Right atrium auricular region (tissue), 2 donors: ENCODE measurements at places on chromosomes 2 and 18. TPM values are rescaled to one million over a fixed set of nuclear protein-coding genes. Genes with fewer than 3 reads are reported as not detected.

DUSP19 gene
- 5.5 TPM for total RNA-seq

RAD51AP2 gene
- 0.22 TPM for total RNA-seq

ZSWIM2 gene
- total RNA-seq = not detected

GRCh38 chr2:160459538-160460332, 33.9 kb downstream of the RBMS1 start:
- no peak for DNase-seq

DNA sequence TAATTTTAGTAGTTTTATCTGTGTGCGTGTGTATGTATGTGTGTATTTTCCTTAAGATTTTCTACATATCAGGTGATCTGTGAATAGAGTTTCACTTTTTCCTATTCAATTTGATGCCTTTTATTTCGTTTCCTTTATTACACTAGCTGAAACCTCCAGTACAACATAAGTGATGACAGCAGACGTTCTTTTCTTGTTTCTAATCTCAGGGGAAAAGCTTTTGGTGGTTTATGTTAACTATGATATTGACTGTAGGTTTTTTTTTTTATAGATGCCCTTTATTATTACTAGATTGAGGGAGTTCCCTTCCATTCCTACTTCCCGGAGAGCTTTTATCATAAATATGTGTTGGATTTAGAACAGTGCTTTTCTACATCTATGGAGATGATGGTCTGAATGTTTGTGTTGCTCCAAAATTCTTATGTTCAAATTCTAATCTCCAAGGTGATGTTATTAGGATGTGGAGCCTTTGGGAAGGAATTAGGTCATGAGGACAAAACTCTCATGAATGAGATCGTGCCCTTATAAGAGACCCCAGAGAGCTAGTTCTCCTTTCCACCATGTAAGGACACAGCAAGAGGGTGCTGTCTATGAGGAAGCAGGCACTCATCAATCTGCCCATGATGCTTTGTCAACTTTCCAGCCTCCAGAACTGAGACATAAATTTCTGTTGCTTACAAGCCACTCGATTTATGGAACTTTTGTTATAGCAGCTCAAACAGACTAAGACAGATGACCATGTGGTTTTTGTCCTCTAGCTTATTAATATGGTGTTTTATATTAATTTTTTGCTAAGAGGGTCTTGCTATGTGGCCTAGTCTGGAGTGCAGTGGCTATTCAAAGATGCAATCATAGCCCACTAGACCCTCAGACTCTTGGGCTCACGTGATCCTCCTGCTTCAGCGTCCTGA, 5.9 kb upstream of the RHBDD1 start:
- DNase-seq = no peak

DNA sequence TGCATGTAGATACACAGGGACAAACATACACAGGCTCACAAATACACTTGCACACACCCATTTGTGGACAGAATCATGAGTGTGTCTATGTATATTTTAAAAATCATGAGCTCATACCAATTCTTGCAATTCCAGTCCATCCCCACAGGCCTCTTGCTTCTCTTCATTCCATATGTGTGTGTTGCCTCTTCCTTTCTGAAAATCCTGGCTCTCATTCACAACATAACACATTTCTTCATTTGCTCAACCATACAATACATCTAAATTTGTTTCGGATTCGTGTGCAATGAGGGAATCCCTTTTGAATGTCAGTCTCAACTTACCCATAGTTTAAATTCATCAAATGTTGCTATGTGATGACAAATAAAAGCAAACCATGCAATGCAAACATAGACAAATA, 51.4 kb downstream of the GNAL start:
- no peak for DNase-seq

DNA sequence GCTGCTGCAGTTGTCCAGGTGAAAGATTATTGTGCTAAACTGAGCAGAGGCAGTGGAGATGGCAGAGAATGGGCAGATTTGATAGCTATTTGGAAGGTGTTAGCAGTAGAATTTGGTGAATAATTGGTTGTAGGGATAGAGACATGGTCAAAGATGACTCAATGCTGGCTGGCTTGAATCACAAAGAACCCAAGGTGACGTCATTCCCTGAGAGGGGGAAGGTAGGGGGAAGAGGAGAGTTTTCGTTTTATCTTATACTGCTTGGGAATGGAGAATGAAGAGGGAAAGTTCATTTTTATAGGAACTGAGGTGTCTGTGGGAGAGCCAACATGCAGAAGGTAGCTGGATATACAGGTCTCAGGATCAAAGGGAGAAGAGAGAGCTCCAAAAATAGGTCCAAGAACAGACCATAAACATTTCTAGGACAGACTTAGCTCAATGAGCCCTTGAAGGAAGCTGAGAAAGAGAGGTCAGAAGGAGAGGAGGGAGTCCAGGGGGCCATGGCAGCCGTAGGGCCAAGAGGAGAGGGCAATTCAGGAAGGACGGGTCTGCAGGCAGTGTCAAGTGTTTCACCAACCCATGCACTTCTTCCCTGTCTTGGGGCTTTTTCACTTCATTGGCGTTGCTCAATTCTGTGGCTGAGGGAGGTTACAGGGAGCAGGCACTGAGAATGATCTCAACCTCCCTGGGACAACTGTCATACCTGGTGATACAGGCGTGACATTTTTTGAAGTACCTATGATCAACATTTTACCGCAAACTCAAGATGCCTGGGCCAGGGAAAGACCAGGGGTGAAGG, 281.3 kb downstream of the TDRD15 start:
- no peak for DNase-seq

- DNase-seq = no peak
Measured at GRCh38 chr18:50839996-50840395, 20.2 kb upstream of the MRO start.

- DNase-seq = no peak
Measured at GRCh38 chr2:20229322-20230113, 4.6 kb upstream of the SDC1 start.

DNA sequence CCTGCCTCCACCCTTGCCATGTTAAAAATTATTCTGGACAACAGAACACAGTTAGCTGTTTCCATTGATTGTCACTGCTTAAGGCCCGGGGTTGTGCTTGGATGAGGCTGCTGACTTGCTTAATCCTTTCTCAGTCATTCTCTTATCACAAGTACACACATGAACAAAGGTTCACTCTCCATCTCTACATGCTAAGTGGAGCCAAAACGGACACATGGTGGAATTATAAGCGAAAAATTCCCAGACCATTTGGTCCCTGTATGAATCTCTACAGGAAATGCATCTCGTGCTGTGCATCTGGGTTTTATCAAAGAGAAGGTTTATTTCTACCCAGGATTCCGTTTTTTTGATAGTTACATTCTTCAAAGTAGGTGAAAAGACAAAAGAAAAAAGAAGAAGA, 177.5 kb upstream of the ETAA1 start:
- no peak for DNase-seq

DNA sequence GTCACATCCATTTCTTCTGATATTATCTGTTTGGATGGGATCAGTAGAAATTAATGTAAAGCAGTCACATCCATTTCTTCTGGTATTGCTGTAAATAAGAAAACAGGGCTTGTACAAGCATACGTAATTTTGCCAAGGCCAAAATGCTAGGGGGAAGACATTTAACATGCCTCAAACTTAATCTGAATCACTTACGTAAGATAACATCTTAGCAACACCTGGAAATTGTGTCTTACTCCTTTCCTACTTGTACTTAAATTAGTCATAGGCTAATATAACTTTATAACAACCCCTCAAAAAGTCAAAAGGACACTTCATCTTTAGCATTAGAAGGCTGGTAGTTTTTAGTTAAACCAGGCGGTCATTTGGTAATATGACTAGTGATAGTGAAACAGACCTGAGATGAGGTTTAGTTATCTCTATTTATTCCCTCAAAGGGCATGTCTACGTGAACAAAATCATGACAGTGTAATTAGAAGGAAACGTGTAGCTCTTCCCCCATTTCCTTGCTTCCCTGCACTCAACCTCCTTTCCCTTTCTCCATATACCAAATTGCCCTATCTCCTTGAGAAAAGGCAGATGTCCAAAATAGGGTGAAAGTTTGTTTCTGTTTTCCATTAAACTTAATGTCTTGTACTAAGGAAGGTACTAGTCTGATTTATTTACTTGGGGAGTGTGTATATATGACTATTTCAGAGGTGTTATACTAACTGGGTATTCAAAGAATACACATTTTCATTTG, 99.3 kb upstream of the FZD5 start:
- DNase-seq = no peak

DNA sequence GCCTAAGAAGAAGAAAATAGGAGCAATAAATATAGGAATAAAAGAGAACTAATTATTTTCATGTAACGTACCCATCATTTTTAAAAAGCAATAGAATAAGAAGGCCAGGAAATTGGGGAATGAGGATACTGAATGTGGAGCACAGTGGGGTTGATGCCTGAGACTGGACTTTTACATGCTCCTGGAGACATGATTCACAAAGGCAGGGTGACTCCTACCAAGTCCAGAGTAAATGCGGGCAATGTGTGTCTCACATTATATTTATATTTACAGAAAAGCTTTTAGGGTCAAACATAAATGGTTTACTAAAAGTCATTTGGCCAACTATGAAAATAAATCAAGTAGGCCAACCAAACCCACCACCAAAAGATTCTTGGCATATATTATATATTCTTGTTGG, 87.9 kb upstream of the COL5A2 start:
- DNase-seq = no peak

DNA sequence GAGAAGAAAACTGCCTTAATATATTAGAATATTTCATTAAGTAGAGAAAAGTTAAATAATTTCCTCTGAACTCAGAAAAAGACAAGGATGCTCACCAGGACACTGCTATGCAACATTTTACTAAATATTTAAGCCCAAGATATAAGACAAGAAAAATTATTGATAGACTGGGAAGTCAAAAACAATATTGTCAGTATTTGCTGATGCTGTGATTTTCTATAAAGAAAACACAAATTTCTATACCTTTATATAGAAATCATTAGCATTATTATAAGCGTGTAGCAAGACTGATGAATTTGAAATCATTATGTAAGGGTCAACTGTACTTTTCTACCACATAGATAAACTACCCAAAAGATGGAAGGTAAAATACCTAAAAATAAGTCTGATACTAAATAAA, 451.0 kb downstream of the RNF144A start:
- DNase-seq = no peak

GRCh38 chr2:148935791-148936190, 60.8 kb downstream of the KIF5C start:
- no peak for DNase-seq

DNA sequence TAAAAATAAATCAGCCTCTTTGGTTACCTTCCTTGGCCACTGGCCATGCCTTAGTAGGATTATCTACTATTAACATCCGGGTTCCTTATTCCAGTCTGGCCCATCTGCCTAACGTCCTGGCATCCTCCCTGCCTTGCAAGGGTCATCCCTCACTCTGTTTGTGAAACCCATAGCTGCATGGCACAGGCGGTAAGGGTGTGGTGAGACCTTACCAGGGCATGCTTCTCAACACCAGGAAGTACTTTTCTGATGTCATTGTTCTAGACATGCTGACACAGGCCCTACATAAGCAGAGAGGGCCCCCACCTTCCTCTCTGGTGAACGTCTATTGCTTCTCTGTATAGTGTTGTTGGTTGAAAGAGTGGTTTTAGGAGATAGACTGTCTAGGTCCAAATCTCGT, 296.8 kb upstream of the SPRED2 start:
- no peak for DNase-seq

- DNase-seq = no peak
Measured at GRCh38 chr18:62898359-62898758, 183.0 kb downstream of the PHLPP1 start.

DNA sequence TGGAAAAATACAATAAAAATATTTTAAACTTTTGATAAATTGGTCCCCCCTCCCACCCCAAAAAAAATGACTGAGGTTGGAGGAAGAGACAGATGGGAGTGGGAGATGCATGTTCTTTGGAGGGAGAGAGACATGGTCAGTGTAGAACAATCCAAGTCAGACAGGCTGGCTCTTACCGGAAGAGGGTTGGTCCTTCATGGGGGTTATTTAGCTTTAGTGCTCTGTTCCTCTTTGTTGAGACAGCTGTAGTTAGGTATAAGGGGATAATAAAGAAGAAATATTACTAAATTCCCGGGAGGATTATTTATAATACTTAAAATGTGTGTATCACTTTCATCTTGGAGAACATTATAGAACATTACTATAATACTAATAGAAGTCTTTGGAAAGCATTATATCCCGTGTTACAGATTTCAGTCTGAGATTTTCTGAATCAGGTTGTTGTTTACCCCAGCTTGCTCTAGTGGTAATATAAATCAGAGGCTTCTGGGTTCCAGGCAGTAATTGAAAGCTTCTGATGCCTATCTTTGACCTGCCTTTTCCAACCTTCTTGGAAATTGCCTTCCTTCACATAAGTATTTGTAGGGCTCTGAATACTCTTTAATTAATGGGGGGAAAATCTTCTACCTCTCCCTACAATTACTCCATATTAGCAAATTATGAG, 87.7 kb downstream of the SPTBN1 start:
- no peak for DNase-seq

- no peak for DNase-seq
Measured at GRCh38 chr2:202410092-202410491, 34.0 kb downstream of the BMPR2 start.

GRCh38 chr2:40396124-40396523, 55.8 kb downstream of the SLC8A1 start:
- DNase-seq = no peak

GRCh38 chr18:28007841-28008240, 169.1 kb downstream of the CDH2 start:
- DNase-seq = no peak

GRCh38 chr2:85236084-85236483, 91.7 kb downstream of the TGOLN2 start:
- no peak for DNase-seq

DNA sequence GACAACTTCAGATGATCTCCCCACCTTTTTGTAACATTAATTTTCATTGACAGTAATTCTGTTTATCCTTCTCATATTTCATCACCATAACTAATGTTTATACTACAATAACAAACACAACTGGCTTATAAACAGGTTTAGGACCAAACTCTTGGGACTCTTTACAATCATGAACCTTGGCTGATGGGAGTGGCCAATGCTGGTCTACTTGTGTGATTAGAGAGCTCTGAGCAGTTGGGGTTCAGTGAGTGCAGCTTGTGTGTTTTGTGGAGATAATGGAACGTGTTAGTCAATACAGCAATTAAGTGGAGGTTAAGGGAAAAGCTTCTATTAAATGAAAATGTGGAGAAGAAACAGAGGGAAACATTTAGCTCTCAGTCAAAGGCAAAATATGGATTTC, 207.1 kb downstream of the SPAG16 start:
- no peak for DNase-seq

DNA sequence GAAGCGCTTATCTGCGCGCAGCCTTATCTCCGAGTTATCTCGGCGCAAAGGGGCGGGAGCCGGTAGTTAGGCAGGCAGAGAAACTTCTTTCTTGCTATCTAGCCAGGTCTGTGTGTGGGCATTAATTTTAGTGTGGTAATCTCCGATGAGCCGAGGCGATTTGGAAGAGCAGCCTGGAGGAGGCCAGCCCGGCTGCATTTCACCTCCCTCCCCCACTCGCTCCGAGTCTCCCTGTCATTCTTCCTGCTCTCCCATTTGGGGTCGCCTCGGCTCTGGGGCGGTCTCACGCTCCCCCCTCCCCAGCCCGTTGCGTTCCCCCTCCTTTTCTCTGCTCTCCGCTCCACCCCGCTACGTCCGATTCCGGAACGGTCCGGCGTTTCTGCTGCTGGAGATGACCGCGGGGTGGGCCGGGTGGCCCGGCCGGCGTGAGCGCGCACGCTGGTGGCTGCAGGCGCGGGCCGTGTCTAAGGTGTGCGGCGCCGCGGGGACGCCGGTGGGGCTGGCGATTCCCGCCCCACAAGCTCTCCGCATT, 566 bp downstream of the GATA6 start:
- DNase-seq = no peak
